Right lobe of liver (tissue), 6 donors: ENCODE measurements at places on chromosomes 16 and 17. TPM values are rescaled to one million over a fixed set of nuclear protein-coding genes. Genes with fewer than 3 reads are reported as not detected.
A peak's percentile ranks its signal among the peaks of the same experiment; 100 is the strongest.

DNA sequence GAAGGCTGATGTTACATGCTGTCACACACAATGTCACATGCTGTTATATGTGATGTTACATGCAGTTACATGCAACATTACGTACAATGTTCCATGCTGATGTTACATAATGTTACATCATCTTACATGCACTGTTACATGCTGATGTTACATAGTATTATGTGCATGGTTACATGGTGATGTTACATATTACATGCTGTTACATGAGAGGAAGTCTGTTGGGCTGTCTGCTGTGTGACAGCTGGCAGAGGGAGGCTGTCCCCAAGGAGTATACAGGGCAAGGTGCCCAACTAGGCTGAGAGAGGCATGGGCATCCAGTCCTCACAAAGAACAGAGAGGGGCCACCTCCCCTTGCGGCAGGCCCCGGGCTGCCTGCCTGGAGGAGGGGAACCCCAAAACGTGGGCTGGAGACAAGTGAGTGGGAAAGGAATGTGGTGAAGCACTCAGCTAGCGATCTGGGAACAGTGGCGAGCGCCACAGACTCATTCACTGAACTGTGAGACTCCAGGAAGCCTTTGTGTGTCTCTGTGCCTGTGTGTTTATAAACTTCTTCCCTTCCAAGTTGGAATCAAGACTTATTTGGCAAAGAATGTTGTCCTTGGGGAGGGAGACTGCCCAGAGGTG, 30.6 kb downstream of the TMEM92 start:
- no peak overlapping the region for H3K4me3 ChIP-seq
- H3K4me1 ChIP-seq: no peaks in the 10 kb centered on the region
- H3K36me3 ChIP-seq: no peaks in the 10 kb centered on the region
- no peak for DNase-seq

The SBK1 gene
- total RNA-seq: 0.12 TPM

- no peaks in the 10 kb centered on the region for H3K4me1 ChIP-seq
- no peak for DNase-seq
- no peaks in the 10 kb centered on the region for H3K27me3 ChIP-seq
- no peak overlapping the region for H3K27ac ChIP-seq
- H3K36me3 ChIP-seq: no peaks in the 10 kb centered on the region
Measured at GRCh38 chr17:17196776-17197175, 9.4 kb downstream of the PLD6 start.

The SLC2A4 gene
- 0.66 TPM for total RNA-seq

GRCh38 chr16:73043828-73044467, 4.0 kb downstream of the ZFHX3 start:
- no peak for DNase-seq
- peaks cover 29% of the 10 kb centered on the region for H3K4me1 ChIP-seq
- H3K36me3 ChIP-seq: no peaks in the 10 kb centered on the region
- no peak overlapping the region for H3K4me3 ChIP-seq
- no peaks in the 10 kb centered on the region for H3K27me3 ChIP-seq

The SP6 gene
- not detected for total RNA-seq

GRCh38 chr17:2975469-2975958, 87.9 kb downstream of the OR1D5 start:
- peak overlapping the region; percentile 46 for H3K4me3 ChIP-seq
- H3K36me3 ChIP-seq: no peaks in the 10 kb centered on the region
- H3K27me3 ChIP-seq: no peaks in the 10 kb centered on the region
- H3K27ac ChIP-seq: no peak overlapping the region

GRCh38 chr16:89004209-89004831, 27.3 kb upstream of the CBFA2T3 start:
- peaks cover 5% of the 10 kb centered on the region for H3K27me3 ChIP-seq
- H3K27ac ChIP-seq: no peak overlapping the region
- H3K4me1 ChIP-seq: no peaks in the 10 kb centered on the region

The CCL8 gene
- not detected for total RNA-seq

DNA sequence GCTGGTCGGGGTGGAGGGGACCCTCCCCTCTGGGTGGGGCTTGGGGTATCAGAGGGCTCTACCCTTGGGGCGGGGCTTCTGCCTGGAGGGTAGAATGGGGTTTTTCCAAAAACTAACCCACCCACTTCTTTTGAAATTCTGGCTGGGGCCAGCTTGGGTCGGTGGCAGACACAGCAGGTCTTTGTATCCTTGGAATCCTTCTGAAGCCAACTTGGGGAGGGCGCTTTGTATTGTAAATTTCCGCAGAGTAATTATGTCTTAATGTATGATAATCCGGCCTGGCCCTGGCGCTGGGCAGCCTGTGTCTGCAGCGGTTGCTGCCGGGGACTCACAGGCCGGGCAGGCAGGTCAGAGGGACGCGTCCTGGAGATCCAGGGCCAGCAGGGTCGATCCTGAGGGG, 33.9 kb upstream of the GSE1 start:
- no peaks in the 10 kb centered on the region for H3K36me3 ChIP-seq
- H3K4me3 ChIP-seq: no peak overlapping the region
- no peak overlapping the region for H3K27ac ChIP-seq
- DNase-seq: no peak

GRCh38 chr16:25108054-25108453, 3.5 kb upstream of the LCMT1 start:
- H3K27me3 ChIP-seq: no peaks in the 10 kb centered on the region
- DNase-seq: no peak
- no peaks in the 10 kb centered on the region for H3K4me1 ChIP-seq
- H3K4me3 ChIP-seq: no peak overlapping the region

The KRT12 gene
- total RNA-seq: not detected

DNA sequence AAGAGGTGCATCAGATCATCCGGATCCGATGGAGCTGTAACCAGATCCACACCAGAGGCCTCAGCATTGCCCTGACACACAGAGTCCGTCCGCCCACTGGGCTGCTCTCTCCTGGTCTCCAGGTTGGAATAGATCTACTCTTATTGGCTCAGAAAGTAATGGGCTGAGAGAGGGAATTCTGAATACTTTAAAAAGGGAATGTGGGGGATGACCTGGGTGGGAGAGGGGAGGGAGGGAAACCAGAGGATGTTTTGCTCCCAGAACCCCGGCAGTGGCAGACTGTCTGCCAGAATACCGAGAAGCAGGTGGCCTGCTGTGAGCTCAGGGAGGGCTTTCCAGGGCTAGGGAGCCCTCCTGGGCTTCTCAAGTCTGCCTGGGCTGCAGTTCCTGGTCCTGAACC, 126.5 kb downstream of the ENGASE start:
- no peaks in the 10 kb centered on the region for H3K27me3 ChIP-seq
- H3K4me1 ChIP-seq: no peaks in the 10 kb centered on the region
- H3K36me3 ChIP-seq: no peaks in the 10 kb centered on the region
- no peak overlapping the region for H3K4me3 ChIP-seq

The CYBA gene
- total RNA-seq: 40.2 TPM

The CLEC19A gene
- total RNA-seq: not detected

DNA sequence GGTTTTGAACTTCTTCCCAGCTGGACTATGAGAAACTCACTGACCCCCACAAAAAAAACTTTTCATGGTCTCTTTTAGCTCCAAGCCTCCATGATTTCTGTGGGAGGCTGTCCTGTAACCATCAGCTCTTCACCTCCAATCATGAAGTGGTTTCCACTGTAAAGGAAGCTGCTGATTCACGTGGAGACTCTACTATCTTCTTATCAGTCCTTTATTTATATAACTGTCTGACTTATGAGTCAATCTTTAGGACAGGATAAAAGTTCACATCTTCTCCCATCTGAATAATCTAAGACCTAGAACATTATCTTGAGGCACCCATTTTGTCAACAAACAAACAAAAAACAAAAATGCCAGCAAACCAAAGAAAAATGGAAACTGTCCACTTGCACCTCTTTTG, 409.9 kb downstream of the SLC39A11 start:
- no peak overlapping the region for H3K4me3 ChIP-seq
- no peaks in the 10 kb centered on the region for H3K27me3 ChIP-seq
- no peak for DNase-seq
- H3K4me1 ChIP-seq: peaks cover 14% of the 10 kb centered on the region

The B9D1 gene
- total RNA-seq: 27.9 TPM

DNA sequence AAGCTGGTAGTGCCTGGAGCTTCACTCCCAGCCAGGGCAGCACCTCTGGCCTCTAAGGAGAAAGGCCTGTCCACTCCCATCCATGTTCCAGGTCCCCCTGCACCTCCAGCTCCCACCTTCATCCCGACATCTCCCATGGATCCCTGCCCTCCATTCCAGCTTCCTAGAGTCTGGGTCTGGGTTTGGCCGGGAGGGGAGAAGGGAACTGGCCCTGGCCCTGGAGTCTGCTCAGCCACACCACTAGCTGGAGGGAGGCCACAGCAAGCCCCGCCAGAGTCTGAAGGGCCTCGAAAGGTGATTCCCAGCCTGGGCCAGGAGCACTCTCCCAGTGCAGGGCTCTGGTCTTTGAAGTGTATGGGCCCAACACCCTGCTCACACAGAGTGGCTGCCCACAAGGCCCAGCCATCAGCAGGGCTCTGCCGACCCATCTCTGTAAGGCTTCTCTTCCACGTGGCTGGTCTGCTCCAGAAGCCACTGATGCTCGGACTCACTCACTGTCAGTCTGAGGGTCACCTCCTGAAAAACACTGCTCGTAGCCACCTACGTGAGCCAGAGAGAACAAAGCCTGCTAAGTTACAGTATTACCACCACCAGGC, 4.7 kb downstream of the NAT9 start:
- H3K27me3 ChIP-seq: no peaks in the 10 kb centered on the region
- H3K4me1 ChIP-seq: peaks cover 65% of the 10 kb centered on the region
- H3K4me3 ChIP-seq: no peak overlapping the region
- peaks cover 35% of the 10 kb centered on the region for H3K36me3 ChIP-seq
- H3K27ac ChIP-seq: no peak overlapping the region

DNA sequence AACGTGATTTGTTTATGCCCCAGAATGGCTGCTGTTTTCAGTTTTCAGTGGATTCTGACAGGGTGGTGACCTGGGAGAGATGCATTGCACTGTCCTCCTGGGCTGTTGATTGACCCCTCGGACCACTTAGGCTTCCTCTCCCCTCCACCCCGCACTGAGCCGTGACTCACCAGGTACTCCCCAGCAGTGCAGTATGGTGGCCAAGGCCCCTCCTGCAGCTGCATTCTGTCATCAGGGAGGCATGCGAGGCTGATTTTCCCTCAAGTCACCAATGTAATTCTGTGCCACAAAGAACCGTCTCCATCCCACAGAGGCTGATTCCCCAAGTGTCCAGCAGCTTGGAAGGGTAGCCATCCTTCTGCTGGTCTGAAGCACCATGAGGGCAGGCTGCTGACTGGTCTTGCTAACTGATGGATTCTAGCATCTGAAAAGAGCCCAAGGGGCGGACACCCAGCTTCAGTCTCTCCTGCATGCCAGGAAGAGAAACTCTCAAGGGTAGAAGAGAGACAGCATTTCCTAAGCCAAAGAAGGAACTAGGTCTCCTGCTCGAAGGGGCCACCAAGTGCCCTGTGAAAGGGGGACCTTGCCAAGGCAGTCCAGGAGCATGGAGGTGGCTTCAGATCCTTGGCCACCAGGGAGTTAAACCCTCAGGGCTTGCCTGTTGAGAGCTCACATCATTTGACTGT, 148.1 kb downstream of the SOCS1 start:
- no peaks in the 10 kb centered on the region for H3K36me3 ChIP-seq
- H3K27ac ChIP-seq: no peak overlapping the region
- DNase-seq: no peak
- H3K27me3 ChIP-seq: no peaks in the 10 kb centered on the region

The TRPV2 gene
- total RNA-seq: 4.5 TPM

GRCh38 chr17:1107777-1108477, 71.9 kb downstream of the ABR start:
- H3K36me3 ChIP-seq: no peaks in the 10 kb centered on the region
- DNase-seq: no peak
- no peaks in the 10 kb centered on the region for H3K27me3 ChIP-seq
- H3K4me3 ChIP-seq: peak overlapping the region; percentile 58
- H3K27ac ChIP-seq: peak overlapping the region; percentile 73
- H3K4me1 ChIP-seq: no peaks in the 10 kb centered on the region

The NAA60 gene
- 38.6 TPM for total RNA-seq

- no peak overlapping the region for H3K4me3 ChIP-seq
- H3K36me3 ChIP-seq: no peaks in the 10 kb centered on the region
- DNase-seq: no peak
- H3K4me1 ChIP-seq: no peaks in the 10 kb centered on the region
- H3K27ac ChIP-seq: no peak overlapping the region
Measured at GRCh38 chr17:55237268-55237667, 27.5 kb upstream of the HLF start.

GRCh38 chr16:49537924-49538459, 164.4 kb downstream of the C16orf78 start:
- no peak for DNase-seq
- H3K27ac ChIP-seq: no peak overlapping the region
- H3K4me1 ChIP-seq: no peaks in the 10 kb centered on the region
- no peak overlapping the region for H3K4me3 ChIP-seq
- no peaks in the 10 kb centered on the region for H3K27me3 ChIP-seq

DNA sequence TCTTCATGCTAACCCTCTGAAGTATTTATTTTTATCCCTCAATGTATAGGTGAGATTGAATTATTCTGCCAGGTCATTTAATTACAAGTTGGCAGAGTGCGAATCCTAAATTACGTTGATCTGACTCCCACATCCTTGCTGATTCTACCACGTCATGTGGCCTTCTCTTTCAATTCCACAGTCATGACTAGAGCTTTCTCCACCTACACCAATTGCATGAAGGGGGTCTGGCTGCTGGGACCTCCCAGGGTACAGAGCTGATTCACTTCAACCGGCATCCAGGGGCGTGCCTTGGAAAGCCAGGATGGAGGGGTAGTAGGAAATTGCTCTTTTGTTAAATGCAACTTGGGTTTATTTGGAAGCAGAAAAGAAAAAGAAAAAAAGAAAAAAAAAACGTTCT, 41.1 kb upstream of the CDH13 start:
- H3K27me3 ChIP-seq: no peaks in the 10 kb centered on the region
- no peaks in the 10 kb centered on the region for H3K4me1 ChIP-seq
- H3K36me3 ChIP-seq: no peaks in the 10 kb centered on the region
- no peak overlapping the region for H3K27ac ChIP-seq
- no peak for DNase-seq

The TNS4 gene
- total RNA-seq: not detected
